WERI-Rb-1 (cell line): ENCODE measurements at places on chromosomes 12 and 14.

DNA sequence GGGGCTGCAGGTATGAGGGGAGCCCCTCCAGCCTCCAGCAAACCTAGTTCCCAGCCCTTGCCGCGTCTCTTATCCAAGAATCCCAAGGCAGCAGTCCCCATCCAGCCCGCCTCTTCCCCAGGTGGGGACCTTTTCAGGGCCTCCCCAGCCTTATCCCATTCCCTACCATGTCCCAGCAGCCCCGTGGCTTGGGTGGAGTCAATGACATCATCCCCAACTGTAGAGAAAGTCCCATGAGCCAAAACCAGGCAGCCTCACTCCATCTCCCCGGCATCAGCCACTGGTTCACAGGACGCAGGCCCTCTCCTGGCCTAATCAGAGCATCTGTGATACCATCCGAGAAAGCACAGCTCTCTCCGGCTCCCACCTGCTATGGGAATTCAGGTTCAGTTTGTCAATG, 131.0 kb downstream of the NCOR2 start:
- no peak for DNase-seq

GRCh38 chr14:51575349-51576116, 76.2 kb upstream of the FRMD6 start:
- no peak for DNase-seq

GRCh38 chr12:109760930-109761921, 47.6 kb downstream of the FAM222A start:
- DNase-seq, result peak; percentile 8

DNA sequence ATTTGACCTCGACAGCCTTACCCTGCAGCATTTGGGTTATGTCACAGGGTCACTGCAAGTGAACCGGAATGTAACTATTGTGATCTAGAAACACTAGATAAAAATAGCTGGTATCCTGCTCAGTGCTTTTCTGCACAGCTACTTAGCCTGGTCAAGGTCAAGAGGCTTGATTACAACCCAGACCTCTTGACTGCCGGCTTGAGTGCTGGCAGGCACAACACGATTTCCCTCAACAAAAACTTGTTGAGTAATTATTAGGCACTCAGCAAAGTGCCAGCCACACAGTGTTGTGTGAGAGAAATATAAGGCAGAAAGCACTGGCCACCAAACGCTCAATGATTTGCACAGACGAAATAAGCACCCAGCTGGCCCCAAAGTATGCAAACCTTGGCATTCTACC, 156.7 kb downstream of the NUAK1 start:
- DNase-seq, result no peak
